ENCODE measurements at places on chromosomes 12 and 14.

- DNase-seq = no peak
These were observed 48.0 kb downstream of the ACTN1 start for GRCh38 chr14:68931063-68931462.

DNA sequence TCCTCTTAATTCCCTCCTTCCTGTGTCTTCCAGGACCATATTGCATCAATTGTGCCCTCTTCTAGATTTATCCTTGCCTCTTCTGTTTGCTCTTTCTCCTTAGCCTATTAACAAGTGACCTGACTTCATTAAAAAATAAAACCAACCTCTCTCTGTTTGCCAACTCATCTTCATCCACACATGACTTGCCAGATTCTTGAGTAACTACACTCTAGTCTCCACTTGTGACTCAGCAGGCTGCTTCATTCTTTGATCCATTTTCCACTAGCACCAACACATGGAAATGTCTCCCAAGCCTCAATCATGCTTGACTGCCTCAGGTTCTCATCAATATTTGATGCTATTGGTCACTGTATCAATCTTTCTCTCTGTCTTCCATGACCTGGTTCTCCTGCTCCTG lies 492.4 kb upstream of the TMPO start:
- no peak for DNase-seq

- DNase-seq = no peak
These were observed 427.6 kb downstream of the IPO8 start for GRCh38 chr12:30268041-30268440.

- DNase-seq = no peak
These were observed 42.0 kb downstream of the EVL start for GRCh38 chr14:100107236-100107635.

DNA sequence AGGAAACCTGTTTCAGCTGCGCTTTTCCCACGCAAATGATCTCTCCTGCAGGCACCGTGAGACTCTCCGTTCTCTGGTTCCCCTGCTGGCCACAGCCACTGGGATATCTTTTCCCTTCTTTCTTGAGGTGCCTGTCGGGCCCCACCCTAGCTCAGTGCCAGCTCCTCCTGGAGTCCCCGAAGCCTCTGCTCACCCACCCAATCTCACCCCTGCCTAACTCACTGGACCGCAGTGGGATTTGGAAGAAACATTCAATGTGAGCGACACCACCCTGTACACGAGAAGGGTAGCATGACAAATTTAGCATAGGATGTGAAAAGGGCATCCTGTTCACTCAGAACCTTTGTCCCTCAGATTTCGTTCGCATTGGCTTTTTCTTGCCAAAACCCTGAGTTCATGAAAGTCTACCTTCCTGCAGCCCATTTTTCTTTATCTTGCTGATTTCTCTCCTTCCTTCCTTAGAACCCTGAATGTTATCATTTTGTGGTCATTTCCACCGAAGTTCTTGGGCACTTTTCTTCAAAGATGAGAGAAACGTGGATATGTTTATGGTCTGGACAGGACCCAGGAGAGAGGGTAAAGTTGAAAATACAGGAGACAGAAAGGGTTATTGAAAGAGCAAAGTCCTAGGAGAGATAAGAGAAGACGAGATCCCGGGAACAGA lies 63.6 kb upstream of the ELK3 start:
- no peak for DNase-seq

GRCh38 chr14:104873380-104874055 lies 8.4 kb downstream of the CEP170B start:
- DNase-seq = no peak

DNA sequence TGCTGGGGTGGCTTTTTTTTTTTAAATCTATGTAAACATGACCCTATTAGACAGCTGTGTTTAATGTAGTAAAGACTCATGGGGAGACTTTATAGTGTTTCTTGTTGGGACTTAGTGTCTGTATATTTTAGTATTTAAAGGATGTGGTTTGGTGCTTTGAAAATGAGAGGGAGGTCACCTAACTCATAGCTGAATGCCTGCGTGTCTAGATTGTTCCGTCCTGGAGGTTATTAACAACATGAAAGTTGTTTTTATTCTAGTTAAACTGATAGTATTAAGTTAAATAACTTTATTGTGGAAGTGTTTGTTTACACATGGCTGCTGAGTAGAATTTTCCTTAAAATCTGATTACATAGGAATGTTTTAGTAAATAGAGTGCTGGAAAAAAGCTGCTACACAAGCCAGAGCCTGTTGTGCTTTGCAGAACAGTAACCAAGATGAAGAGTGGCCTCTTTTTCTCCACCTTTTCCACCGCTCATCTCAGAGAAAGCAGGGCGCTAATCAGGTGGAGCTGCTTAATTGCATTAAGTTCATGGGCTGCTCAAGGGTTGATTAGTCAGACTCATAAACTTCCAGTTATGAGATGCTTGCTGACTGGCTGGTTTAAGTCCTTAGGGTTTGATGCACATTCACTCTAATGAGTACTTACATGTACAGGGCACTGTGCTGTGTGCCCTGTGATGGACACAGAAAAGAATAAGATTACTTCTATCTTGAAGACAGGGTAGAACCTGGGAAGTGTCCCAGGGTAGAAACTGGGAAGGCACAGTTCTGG lies 62.7 kb downstream of the FBXO34 start:
- no peak for DNase-seq

- DNase-seq = no peak
These were observed 30.7 kb downstream of the CEP290 start for GRCh38 chr12:88111074-88111652.

- DNase-seq = no peak
These were observed 43.1 kb downstream of the STX2 start for GRCh38 chr12:130795906-130796305.

DNA sequence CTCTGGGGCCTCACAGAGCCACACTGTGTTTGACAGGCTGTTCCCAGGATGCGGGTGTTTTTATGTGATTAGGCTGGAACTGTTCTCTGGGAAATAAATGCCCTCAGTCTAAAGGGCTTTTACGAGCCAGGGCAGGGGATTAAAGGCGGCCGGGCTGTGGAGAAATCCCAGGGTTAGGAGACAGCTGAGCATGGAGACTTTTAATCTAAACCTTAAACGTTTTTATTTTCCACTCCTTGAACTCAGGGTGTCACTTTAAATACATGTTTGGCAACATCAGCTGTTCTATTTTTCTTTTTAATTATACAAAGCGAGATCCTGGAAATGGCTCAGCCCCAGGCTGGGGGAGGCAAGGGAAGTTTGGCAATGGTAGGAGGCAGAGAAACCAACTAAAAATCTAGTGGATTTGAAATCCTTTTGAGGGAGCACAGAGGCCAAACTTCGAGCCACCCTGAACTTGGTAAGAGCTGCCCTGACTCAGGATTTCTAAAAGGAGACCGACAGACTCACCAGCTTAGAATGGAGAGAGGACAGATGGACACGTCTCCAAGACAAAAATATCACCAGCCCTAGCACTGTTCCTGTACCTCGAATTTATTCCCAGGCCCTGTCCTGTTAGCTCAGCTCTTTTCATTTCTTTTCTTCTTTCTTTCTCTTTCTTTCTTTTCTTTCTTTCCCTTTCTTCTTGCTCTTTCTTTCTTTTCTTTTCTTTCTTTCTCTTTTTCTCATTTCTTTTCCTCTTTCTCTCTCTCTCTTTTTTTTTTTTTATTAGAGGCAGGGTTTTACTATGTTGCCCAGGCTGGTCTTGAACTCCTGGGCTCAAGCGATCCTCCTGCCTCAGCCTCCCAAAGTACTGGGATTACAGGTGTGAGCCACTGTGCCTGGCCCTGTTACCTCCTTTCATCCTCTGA lies 15.8 kb upstream of the ORAI1 start:
- no peak for DNase-seq

DNA sequence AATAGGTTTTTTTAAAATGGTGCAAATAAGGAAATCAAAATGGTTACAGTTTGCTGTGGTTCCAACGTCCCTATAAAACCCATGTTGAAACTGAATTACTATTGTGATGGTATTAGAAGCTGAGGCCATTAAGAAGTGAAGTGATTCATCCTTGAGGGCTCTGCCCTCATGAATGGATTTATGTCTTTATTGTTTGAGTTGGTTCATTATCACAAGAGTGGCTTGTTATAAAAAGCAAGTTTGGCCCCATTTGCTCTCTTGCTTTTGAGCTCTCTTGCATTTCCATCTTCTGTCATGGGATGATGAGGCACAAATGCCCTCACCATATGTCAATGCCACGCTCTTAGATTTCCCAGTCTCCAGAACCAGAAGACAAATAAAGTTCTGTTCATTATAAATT lies 62.3 kb downstream of the PRKD1 start:
- DNase-seq = no peak

GRCh38 chr12:112841906-112842305 lies 50.4 kb downstream of the RPH3A start:
- DNase-seq = no peak

GRCh38 chr12:94855853-94856252 lies 147.6 kb downstream of the NDUFA12 start:
- DNase-seq = no peak

GRCh38 chr12:92973614-92974013 lies 44.5 kb upstream of the EEA1 start:
- DNase-seq = no peak

DNA sequence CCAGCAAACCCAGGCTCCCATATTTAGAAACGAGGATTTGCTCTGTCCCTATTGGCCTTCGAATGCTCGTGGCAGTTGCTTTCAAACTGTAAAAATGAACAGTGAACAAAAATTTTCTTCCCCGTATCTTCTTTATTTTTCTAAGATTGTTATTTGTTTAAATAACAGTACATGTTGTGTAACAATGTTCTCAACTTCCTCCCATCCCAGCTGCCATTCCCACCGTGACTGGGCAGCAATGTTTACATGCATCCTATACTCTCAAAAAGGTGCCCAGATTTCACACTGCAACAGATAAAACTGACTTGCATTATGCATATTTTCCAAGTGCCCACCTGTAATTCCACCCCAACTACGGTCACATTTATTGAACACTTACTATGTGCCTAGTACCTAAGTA lies 12.8 kb downstream of the VCPKMT start:
- DNase-seq = no peak

GRCh38 chr14:34742270-34743115 lies 28.1 kb upstream of the CFL2 start:
- DNase-seq = no peak

DNA sequence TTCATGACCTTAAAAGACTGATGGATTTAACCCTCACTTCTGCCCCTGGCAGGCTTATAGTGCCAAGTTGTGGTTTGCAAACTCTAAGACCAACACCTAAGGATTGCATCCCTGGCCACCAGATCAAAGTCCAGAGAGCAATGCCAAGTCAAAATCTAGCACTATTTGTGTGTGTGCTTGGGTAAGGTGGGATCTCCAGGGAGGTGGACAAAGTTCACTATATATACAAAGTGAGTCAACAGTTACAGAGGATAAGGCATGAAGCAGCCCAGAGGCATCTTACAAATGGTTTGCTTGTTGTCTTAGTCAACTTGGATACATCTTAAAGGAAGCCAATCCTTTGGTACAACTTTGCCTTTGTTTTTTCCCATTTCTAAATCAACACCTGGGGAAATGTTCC lies 137.3 kb downstream of the MSRB3 start:
- no peak for DNase-seq

DNA sequence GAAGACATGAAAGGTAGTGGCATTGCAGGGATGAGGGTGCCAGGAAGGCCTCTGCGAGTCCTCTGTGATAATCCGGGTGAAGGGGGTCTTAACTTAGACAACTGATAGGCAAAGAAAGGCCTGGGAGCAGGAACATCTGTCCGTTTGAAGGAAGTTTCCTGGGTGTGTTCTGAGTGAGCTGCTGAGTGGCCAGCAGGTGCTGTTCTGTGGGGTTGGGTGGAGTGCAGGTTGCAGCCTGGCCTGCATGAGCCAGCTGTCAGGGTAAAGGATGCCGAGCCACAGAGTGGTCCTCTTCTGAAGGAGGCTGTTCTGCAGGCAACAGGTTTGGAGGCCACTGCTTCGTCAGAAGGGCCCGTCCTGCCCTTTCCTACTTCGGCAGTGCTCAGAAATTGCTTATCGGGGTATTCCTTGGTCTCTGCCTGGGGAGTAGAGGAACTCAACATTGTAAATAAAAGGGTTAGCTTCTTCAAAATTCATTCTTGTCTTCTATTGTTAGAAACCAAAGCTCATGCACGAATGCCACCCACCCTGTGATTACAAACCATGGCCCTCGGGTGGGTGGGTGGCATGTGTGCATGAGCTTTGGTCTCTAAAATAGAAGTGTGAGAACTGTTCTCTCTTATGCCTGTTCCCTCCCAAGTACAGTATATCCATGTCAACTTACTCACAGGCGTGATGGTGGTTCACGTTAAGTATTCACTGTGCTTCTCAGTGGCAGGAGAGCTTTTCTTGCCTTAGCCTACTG lies 118.9 kb downstream of the CHST11 start:
- DNase-seq = no peak

DNA sequence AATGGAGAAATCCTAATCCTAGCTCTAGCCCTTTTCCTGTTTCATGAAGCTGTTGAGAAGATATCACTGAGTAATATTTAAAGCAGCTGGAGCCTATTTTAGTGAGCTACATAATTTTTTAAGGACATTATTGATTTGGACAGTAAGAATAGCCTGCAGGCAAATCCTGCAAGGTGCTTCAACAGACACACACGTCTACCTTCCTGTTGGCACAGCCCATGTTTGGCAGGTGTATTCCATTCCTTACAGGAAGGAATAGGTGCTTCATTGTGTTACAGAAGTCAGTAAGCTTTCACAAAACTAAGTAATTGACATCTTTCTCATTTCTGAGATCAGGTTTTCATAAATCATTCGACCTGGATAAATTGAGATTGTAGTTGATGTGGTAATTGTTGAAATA lies 50.6 kb downstream of the FOXA1 start:
- no peak for DNase-seq

DNA sequence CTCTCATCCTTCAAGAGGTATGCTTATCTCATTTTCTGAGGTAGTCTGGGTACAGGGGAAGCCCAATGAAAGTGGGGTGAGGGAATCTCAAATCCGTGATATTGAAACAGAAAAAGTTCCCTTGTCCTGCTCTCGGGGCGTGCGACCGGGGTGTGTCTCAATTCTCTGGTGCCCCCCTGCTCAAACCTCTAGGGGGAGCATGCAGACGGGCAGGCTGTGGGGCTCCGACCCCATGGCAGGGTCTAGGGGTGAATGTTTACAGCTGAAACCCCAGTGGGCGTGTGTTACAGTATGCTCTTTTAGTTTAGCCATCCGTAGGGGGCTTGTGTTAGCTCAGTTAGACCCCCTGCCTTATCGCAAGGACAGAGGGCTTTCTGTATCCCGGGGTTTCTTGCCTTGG lies 68.7 kb downstream of the PTPRQ start:
- DNase-seq = peak; percentile 54
